Activated CD4-positive, CD25-positive, alpha-beta regulatory T cell (primary cell): ENCODE measurements at places on chromosomes 6 and 20.

GRCh38 chr6:36676141-36677058 is 2.1 kb upstream of the CDKN1A start:
- no peak for DNase-seq

GRCh38 chr6:36333931-36334725 is 2.6 kb downstream of the BNIP5 start:
- no peak for DNase-seq

GRCh38 chr20:25865715-25866656 is 169.3 kb upstream of the ZNF337 start:
- DNase-seq: peak; percentile 49

DNA sequence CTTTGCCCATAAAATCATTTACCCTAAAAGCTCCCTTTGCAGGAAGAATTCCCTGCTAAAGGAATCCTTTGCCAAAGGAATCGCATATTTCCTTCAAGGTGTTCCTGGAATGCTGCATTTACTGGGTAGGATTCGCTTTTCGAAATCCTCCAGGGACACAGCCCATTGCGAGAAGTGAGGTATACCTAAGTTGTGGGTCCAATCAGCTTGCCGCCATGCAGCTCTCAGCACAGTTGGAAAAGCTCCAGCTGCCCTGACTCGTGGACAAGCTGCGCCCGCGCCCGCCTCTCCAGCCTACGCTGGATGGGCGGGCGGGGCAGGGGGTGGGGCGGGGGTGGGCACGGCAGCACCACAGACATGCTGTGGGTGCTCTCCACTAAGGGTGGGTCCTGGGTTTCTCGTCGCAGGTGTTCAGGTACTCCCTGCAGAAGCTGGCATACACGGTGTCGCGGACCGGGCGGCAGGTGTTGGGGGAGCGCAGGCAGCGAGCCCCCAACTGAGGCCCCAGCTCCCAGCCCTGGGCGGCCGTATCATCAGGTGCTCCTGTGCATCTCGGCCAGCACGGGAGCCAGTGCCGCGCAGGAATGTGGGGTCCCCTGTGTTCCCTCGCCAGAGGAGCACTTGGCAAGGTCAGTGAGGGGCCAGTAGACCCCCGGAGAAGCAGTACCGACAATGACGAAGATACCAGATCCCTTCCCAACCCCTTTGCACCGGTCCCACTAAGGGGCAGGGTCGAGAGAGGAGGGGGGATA is 1.4 kb downstream of the NNAT start:
- DNase-seq: no peak

GRCh38 chr6:47308552-47309290 is 984 bp downstream of the TNFRSF21 start:
- no peak for DNase-seq

GRCh38 chr20:52289956-52290565 is 98.5 kb upstream of the ZFP64 start:
- DNase-seq: no peak

DNA sequence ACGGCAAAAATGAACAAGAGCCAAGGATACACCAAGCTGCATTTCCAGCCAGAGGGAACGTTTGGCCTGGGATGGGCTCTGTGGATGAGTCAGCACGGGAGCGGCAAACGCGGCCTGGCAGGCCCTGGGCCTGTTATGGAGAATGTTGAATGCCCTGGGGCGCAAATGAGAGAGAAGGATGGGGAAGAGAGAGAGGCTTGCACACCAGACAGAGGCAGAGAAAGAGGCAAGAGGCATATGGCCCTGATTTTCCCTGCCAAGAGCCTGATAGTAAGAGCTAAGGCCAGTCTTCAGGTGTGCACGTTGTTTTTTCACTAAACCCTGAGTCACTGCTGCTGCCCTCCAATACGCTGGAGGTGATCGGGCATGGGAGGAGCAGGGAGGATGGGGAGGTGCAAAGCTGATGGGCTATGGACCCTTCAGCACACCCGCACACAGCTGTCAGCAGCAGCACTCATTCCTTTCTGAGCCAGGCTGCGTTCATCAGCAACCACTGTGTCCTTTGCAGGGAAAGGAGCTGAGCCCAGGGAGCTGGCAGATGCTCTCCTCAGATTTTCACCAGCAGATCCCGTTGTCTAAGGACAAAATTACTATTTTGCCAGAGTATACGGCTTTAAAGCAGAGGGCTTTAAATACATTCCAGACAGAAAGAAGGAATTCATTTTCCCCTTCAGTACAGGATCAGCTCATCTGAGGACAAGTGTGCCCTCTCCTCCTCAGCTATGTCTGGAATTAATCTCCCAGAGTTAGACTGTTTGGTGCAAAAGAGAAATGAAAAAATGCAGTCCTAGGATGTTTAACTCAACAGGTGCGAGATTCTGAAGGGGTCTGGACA is 61.7 kb upstream of the SLC22A23 start:
- DNase-seq: no peak

- no peak for DNase-seq
These were observed 18.1 kb downstream of the STXBP5 start for GRCh38 chr6:147222160-147222838.

GRCh38 chr6:14379568-14379967 is 262.0 kb downstream of the CD83 start:
- no peak for DNase-seq

GRCh38 chr20:20020908-20021307 is 3.7 kb downstream of the NAA20 start:
- no peak for DNase-seq

DNA sequence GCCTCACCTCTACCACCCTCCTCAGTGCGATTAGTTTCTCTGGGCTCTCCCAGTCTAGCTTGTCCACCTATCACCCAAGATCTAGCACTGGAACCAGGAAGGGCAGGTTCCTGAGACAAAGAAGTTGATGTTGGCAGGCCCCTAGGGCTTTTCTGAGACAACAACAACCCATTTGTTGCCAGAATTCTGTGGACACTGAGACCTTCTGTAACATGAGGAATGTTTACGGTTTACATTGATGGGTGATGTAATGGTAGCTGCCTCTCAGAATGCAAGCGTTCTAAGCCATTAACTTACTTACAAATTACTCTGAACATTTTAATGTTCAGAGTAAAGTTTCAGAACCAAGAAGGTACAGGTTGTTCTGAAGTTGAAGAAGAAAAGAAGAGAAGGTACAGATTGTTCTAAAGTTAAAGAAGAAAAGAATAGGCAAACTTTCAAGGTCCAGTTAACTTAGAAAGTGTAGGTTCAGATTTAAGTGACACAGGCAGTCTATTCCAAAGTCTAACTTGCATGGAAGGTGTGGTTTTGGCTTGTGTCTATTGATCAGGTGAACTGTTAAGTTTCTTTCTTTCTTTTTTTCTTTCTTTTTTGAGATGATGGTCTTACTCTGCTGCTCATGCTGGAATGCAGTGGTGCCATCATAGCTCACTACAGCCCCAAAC is 3.7 kb upstream of the MED23 start:
- DNase-seq: no peak

DNA sequence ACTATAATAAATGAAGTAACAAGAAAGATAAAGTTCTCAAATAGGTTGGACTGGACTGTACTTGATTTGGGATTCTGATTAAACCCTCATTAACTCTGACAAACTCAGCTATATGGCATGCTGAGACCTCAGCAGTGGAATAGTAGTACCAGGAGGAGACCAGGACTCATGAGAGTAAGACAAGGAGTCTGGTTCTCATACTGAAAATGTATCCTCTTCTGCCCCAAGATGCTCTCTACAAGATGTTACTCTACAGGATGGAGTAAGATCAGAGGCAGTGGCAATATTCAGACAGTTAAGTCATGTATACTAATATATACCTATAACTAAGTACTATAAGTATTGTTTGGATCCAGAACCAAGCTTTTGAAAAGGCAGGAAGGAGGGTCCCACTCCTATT is 31.9 kb upstream of the SYNCRIP start:
- DNase-seq: no peak

DNA sequence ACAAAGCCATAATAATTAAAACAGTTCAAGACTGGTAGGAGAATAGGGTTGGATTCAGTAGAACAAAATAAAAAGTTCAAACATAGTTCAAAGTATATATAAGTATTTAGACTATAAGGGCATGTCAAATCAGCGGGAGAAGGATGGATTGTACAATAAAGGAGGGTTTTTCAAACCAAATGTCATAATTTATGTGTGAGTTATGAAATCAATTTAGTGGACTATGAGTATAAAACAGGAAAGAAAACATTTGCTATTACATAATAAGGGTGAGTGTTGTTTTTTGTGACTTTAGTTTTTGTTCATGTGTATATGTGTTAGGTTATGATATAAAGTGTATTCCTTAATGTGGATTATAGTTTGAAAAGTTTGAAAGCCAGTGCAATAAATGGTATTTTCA is 10.6 kb downstream of the ORC3 start:
- DNase-seq: no peak

DNA sequence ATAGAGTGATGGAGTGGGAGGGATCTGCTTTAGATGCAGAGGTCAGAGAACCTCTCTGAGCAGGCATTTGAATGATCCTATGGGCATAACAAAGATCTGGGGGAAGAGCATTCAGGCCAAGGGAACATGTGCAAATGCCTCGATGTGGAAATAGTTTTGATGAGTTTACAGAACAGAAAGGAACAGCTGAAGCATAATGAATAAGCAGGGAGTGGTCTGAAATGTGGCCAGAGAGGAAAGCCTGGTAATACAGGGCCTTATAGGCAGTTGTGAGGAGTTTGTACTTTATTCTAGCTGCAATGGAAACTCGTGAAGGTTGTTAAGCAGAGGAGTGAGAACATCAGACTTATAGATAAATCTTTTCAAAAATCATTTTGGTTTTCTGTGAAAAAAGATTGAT is 33.0 kb upstream of the ME1 start:
- DNase-seq: no peak

DNA sequence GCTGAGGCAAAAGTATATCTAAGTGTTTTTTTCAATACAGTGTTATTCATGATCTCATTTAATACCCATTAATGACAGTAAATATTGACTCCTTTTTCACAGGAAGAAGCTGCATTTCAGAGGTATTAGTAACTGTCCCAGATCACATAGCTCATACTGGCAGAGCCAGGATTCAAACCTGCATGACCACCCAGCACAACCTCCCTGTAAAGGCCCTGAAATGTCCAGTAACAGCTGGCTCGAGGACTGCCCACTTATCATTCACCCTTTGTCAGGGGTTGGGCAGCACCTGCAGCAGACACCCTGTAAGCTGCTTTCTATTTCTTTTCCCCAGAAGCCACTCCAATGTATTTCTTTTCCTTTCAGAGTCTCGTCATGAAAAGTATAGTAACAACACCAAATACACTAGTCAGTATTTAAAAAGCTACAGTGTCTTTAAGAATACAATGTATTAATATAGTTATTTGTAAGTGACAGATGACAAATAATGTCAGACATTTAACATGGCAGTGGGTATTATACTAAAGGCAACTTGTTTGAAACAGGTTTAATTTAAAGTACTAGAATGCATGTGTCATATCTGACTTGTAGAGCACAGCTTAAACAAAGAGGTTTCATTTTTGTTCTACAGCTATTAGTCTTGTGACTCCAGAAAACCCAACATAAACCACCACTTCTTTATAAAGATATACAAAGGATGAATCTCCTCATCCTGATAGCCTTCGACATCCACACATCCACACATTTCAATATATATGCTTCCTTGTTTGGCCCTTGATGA is 841.6 kb upstream of the GJE1 start:
- no peak for DNase-seq

DNA sequence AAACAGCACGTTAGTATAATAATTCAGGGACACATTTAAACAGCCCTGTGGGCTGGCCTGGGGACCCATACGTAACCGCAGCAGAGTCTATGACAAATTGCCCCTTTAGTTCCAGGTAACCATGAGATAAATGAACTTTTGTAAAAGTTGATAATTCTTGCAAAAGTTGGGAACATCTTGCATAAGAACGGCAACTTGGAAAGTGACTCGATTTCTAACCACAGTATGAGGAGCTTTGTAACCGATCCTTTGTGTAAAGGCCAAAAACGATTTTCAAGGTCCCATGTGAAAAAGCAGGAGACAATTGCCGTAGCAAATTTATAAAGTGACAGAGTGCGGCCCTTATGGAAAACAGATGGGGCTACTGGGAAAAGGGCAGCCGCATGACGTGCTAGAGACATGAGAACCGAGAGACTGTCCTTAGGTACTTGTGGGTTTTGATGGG is 81.6 kb downstream of the PSMG4 start:
- DNase-seq: no peak

DNA sequence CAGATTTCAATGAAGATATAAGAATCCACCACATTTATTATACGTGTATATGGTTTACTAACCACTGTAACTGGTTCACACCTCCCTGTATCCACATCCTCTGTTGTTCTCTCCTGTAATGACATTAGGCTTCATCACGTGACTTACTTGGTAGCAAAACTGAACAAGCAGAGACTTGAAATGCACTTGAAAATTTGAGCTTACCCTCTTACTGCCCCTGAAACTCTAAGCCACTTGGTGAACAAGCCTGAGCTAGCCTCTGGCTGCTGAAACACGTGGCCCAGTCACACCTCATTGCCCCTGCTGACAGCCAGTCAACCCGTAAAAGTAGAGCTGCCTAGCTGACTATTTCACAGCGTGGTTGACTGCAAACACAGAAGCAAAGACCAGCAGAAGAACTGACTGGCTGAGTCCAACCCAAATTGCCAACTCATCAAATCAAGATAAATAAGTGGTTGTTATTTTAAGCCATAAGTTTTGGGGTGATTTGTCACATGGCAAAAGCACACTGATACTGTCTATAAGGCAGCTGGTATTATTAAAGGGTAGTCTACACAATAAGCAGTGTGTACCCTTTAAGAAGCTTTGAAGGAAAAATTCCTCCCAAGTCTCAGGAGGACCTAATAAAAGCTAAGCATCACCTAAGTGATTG is 109.0 kb downstream of the RALGAPA2 start:
- DNase-seq: no peak

DNA sequence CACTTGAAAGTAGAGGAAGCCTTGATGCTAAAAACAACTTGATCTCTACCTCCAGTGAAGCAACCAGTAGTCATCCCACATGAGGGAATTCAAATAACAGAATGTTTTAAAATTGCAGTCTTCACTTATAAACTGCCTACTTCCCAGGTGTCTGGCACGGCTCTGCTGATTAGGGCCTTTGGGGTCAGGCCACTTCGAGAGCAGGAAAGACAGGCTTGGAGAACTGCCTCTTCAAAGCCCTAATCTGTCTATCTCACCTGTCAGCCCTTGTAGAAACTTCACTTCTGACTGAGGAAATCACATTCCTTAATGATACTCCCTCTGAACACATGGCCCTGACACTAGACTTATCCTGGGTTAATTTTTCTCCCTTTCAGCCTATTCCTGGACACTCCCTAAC is 458.6 kb downstream of the TENT5A start:
- no peak for DNase-seq

- no peak for DNase-seq
These were observed 60.2 kb downstream of the CHMP4B start for GRCh38 chr20:33871362-33871761.

GRCh38 chr6:136655239-136656014 is 105.2 kb upstream of the MAP7 start:
- DNase-seq: no peak

DNA sequence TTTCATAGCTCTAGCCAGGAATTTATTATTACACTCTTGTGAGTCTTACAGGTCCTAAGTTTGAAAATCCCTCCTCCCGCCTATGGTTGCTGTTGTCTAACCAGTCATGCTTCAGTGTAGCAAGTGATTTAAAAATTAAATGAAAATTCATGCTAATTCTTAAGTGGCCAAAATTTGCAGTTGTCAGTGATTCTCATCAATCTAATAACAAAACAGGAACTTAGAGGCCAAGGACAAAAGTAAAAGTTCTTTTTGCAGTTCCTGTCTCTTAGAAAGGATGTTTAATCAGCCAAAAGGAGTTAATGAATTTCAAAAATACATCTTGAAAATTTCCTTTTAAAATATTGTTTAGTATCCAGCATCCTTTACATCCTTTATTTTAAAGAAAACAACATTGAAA is 36.3 kb downstream of the VTA1 start:
- no peak for DNase-seq

- no peak for DNase-seq
These were observed 110.6 kb upstream of the SIRPA start for GRCh38 chr20:1784586-1784985.
